ENCODE measurements at places on chromosomes 6 and 20.
A peak's percentile ranks its signal among the peaks of the same experiment; 100 is the strongest.

DNA sequence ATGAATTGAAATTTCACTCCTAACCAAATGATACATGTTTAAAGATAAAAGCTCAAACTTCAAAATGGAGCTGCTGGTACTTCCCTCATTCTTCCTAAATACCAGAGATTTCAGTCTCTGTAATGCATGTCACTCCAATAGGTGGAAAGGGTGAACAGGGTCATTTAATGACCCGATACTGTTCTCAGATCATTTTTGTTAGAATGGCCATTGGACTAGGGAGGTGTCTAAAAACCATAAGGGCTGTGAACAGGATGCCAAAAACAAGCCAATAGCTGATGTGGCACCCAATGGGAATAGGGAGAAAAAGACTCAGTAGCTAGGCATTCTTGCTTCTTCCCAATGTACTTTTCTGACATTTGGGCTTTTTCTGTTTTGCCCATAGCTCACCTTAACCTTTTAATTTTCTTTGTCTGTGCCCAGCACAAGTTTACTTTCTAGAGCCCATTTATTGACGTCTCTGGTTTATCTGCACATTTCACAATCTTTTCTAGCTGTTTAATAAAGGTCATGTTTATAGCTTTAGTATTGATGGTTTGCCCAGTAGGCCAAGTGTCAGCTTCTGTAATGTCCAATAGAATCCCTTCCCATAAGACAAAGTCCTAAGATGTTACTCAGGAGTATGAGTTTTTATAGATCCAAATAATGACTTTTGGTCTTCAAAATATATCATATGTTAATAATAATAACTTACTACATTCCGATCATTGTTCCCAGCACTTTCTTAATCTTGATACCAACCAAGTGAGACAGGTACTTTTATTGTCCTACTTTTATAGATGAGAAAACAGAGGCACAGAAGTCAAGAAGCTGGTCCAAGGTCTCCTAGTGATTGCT is 24.3 kb upstream of the FLRT3 start:
- DNase-seq, result no peak

GRCh38 chr6:68575765-68576439 is 59.2 kb upstream of the ADGRB3 start:
- no peak for DNase-seq

- DNase-seq, result no peak
Observed at GRCh38 chr20:53711333-53712211, 117.9 kb upstream of the ZNF217 start.

- no peak for DNase-seq
Observed at GRCh38 chr6:118625833-118626232, 25.6 kb downstream of the CEP85L start.

GRCh38 chr20:54004445-54004844 is 65.9 kb downstream of the BCAS1 start:
- no peak for DNase-seq

DNA sequence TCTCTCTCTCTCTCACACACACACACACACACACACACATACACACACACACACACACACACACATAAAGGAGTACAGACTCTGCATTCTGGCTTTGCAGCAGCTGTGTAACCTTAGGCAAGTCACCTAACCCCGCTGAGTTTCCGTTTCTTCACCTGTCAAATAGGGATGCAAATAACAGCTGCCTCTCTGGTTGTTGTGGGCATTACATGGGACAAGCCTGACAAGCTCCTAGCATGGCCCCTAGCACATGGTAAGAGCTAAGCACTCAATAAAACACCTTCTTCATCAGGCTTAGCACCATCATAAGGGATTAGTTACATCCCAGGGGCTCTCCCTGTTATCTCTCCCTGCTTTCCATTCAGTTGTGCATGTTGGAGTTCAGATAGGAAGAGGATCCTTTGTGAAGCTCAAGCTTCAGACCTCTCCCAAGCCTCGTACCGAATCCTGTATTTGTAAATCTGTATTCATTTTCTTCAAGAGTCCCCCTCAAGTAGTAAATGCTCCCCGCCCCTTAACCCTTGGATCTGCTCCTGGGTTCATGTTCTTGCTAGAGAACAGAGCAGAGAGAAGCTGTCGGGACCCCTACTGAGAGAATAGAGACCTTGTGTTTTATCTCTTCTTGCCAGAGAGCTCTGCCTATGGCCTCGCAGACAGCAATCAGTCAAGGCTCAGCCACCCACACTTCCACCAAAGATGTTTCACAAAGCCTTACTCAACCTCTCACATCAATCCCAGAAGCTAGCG is 2.2 kb downstream of the SLC13A3 start:
- no peak for DNase-seq

- no peak for DNase-seq
Observed at GRCh38 chr6:163162874-163163213, 251.7 kb upstream of the QKI start.

DNA sequence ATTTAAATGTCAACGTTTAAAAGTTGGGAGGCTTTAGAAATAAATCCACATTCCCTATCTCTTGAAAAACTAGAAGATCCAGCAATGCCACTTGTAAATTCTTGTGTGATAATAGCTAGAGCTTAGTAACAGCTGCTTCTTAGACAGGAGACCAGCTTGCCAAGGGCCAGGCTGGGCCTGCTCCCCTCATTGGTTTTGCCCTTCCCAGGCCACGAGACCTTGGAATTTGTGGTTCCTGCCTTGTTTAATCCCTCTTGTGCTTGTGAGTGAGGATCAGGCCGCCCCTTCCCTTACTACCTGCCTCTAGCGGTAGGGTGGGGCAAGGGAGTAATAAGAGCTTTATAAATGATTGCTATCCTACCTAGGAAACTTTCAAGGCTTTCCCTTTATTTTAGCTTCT is 363.5 kb downstream of the SYNE1 start:
- DNase-seq, result peak; percentile 14

DNA sequence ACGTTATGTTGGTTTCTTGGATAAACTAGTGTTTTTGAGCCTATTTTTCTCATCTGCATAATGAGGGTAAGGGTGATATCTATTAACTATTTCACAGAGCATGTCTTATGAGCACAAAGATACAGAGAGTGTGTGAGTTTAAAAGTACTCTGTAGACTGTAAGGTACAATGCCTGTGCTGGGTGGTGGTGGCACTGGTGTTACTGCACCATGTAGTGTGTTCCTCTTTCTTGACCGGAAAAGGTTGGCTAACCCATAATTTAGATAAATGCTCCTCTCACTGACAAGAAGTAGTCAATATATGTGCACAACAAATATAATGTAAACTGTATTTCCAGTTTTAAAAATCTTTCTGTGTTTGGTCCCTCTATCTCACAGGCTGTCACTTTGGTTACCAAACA is 116.2 kb upstream of the MMS22L start:
- DNase-seq, result no peak

DNA sequence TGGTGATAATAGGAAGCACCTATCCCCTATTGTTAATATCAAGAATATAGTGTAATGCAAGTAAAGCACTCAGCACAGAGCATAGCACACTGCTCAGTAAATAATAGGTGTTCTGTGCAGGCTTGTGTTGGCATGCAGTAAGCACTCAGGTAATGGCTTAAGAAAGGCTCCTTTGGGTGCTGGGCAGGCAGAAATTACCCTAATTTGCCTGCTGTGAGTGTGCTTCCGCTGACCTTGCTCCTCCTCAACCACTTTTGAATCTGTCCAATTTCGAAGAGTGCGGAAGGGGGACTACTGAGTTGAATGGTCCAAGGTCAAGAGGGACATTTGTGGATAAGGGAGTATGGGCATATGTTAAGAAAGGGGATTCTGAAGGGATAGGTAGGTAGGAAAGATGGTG is 15.4 kb downstream of the SRSF3 start:
- DNase-seq, result no peak

- no peak for DNase-seq
Observed at GRCh38 chr6:3970097-3970496, 108.8 kb downstream of the FAM217A start.

DNA sequence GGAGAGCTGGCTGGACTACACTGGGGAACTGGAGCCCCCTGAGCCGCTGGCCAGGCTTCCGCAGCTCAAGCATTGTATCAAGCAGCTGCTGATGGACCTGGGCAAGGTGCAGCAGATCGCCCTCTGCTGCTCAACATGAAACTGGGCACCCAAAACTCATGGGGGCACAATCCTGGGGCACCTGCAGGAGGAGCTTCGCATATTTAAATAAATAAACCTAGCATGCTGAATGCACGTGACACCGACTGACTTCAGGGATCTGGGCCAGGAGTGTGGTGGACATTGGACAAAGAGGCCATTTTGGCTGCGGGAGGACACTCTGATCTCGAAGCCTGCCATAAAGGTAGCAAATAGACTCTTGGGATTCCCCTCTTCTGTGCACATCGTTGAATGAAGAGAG is 6.8 kb downstream of the SCAND1 start:
- DNase-seq, result peak; percentile 27

DNA sequence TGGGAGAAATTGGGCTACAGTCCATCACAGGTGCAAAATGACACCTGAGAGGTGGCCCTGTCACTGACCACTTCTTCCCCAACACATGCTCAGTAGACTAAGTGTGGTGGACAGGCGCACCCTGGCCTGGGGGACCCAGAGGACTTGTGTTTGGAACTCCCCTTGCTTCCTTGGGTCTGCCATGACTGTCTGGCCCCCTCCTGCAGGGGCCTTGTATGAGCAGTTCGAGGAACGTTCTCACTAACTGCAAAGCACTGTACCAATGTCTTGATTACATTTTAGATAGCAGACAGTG is 4.0 kb upstream of the PCK1 start:
- no peak for DNase-seq

- DNase-seq, result peak; percentile 45
Observed at GRCh38 chr20:32560989-32561830, 23.9 kb downstream of the NOL4L start.

DNA sequence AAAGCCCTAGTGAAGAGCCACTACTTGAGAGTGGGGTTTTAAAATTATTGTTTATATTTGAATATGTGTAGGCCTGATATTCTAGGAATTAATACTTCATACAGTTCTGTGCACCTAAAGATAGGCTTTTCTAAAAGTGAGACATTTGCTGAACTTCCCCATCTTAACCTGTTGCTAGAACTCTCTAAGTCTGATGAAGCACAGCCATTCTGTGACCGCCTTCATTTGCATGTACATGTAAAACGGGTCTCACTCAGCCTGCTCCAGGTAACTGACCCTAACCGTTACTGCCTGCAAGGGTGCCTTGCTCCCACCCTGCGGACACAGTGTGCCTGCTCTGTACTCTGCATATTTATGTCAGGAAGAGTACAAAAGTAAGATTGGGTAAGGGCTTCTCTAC is 44.3 kb upstream of the IRF4 start:
- no peak for DNase-seq

GRCh38 chr20:272718-273117 is 15.2 kb downstream of the DEFB132 start:
- no peak for DNase-seq

DNA sequence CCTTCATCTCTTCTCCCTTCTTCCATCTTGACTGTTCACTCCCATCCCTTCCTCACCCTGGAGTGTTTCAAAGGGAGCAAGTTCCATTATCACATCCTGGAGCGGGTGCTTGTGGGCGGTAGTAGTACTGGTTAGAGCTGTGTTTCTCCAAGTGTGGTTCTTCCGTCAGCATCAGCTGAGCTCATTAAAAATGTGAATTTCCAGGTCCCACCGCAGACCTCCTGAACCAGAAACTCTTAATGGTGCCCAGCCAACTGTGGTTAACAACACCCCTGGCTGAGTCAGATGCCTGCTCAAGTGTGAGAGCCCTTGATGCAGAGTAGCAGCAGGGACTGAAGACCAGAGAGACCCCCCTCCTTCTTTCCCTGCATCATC is 24.4 kb downstream of the ANGPT4 start:
- no peak for DNase-seq

DNA sequence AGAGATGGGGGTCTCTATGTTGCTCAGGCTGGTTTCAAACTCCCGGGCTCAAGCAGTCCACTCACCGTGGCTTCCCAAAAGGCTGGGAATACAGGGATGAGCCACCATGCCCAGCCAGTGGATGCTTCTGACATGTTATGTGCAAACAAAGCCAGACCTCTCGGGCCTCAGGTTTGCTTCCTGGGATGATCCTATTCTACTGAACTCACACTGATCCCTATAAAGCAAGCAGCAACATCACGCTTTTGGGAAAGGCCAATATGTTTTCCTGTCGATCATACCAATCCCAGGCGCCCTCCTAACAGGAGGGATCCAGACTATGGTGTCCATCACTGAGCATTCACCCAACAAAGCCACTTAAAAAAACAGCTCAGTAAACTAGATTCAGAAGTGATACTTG is 60.2 kb downstream of the CSE1L start:
- DNase-seq, result no peak

DNA sequence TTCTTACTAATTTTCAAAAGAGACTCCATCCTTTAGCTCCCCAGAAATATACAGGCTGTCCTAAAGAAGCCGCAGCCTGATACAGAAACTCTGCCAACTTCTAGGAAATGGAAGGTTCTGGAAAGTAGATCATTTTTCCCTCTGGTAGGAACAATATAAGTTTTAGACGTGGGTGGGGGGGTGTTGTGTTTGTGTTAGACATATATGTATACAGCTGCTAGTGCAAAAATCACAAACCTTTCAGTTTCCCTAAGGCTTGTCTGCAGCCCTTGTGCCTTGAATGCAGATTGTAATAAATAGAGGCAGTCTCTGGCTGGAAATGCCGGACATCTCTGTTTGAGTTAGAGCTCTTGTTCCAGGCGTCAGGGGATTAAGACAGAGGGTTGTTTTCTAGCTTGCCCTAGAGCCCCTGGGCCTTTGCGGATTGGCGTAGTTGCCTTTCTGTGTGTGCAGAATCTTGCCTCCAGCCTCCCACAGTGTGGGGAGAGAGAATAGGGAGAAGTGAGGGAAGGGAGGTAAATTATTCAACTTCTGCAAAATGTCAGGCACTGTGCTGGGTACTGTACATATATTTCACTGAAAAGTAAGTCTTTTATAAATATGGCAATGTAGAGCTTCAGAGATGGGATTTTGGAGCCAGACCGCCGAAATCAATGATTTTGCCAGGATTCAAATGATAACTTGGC is 269.7 kb downstream of the PRL start:
- no peak for DNase-seq

DNA sequence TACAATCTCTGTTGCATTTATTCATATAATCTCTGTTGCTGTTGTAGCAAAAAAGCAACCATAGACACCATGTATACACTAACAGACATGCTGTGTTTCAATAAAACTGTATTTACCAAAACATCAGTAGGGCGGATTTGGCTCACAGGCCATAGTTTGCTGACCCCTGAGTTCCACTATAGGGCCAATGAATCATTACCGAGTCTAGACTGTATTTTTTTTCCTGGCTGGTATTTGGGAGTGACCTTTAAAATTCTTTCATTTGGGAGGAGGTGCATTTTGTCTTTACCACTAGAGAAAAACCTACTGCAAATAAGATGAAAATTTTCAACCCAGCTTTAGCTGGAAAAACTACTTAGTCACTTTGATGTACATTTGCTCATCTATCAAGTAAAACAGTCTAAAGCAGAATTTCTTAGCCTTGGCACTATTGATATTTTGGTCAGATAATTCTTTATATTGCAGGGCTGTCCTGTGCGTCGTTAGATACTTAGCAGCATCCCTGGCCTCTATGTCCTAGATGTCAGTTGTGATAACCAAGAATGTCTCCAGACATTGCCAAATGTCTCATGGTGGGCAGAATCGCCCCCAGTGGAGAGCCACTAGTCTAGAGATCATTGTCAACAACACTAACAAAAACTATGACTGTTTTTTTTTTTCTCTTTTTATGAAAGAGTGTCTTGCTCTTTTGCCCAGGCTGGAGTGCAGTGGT is 39.5 kb downstream of the DCBLD1 start:
- no peak for DNase-seq

- DNase-seq, result peak; percentile 96
Observed at GRCh38 chr6:33410711-33411631, at the start of gene PHF1. TSS of gene PHF1 (plus strand) at chr6:33411014. CDS start at chr6:33412264, 1,250 bp downstream.

- DNase-seq, result peak; percentile 60
Observed at GRCh38 chr6:73854998-73855718, 159.2 kb downstream of the CD109 start.
